Uterus (tissue), 4 donors: ENCODE measurements at places on chromosomes 13 and 19. TPM values are rescaled to one million over a fixed set of nuclear protein-coding genes. Genes with fewer than 3 reads are reported as not detected.

- H3K27me3 ChIP-seq = no peaks in the 10 kb centered on the region
- no peak for DNase-seq
- no peak overlapping the region for H3K4me3 ChIP-seq
Observed at GRCh38 chr19:6735181-6735911, 2.0 kb downstream of the GPR108 start.

The RAD23A gene
- total RNA-seq = 85.0 TPM

DNA sequence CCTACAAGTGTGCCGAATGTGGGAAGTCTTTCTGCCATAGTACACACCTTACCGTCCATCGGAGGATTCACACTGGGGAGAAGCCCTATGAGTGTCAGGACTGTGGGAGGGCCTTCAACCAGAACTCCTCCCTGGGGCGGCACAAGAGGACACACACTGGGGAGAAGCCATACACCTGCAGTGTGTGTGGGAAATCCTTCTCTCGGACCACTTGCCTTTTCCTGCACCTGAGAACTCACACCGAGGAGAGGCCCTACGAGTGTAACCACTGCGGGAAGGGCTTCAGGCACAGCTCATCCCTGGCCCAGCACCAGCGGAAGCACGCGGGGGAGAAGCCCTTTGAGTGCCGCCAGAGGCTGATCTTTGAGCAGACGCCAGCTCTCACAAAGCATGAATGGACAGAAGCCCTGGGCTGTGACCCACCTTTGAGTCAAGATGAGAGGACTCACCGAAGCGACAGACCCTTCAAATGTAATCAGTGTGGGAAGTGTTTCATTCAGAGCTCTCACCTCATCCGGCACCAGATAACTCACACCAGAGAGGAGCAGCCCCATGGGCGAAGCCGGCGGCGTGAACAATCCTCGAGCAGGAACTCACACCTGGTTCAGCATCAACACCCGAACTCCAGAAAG is 10.3 kb upstream of the ERVK3-1 start:
- H3K36me3 ChIP-seq = no peaks in the 10 kb centered on the region
- no peaks in the 10 kb centered on the region for H3K27me3 ChIP-seq
- no peak for DNase-seq
- no peak overlapping the region for H3K27ac ChIP-seq
- H3K4me3 ChIP-seq = no peak overlapping the region

DNA sequence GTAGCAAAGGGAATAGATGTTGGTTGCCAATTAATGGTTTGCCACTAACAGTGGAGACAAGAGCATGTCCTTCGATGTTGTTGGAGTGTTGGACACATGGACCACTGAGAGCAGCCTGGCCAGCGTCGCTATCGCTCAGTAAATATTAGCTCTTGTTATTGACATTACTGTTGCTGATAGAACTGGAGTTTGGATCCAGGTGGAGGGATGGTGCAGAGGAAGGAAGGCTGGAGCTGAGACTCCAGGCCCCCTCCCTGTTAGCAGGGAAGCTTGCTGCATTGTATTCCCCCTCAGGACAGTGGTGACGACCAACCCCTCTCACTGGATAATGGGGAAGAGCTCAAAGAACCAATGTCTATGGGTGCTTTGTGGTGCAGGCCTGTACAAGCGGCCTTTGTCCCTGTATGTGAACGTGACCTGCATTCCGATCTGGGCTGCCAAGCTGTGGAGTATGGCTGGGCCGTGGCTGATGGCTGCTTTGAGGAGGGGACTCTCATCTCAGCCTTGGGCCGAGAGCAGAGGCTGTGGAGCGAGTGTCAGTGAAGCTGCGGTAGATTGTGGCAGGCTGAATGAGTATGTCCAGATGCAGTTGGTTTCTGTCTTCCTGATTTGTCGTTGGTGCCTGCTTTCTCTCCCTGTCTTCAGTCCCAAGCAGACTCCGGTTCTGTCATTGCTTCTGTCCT is 7.0 kb downstream of the CLASRP start:
- no peak for DNase-seq
- peaks cover 7% of the 10 kb centered on the region for H3K4me1 ChIP-seq
- no peaks in the 10 kb centered on the region for H3K36me3 ChIP-seq
- no peak overlapping the region for H3K27ac ChIP-seq
- no peak overlapping the region for H3K4me3 ChIP-seq

DNA sequence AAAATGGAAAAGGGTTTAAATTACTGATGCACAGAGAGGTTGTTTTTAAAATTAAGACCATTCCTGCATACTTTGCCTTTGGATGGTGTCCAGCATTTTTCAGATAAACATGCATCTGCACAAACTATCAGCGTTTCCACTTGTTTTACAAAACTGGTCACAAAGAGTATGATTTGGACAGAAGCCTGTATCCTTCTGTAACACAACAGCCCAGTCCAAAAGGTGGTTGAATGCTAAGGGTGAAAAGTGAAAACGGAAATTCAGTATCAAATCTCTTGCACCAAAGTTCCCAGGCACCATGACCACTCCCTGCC is 21.7 kb upstream of the DOCK9 start:
- no peaks in the 10 kb centered on the region for H3K27me3 ChIP-seq
- H3K36me3 ChIP-seq = no peaks in the 10 kb centered on the region
- no peak overlapping the region for H3K4me3 ChIP-seq
- no peak for DNase-seq
- H3K4me1 ChIP-seq = peaks cover 6% of the 10 kb centered on the region

DNA sequence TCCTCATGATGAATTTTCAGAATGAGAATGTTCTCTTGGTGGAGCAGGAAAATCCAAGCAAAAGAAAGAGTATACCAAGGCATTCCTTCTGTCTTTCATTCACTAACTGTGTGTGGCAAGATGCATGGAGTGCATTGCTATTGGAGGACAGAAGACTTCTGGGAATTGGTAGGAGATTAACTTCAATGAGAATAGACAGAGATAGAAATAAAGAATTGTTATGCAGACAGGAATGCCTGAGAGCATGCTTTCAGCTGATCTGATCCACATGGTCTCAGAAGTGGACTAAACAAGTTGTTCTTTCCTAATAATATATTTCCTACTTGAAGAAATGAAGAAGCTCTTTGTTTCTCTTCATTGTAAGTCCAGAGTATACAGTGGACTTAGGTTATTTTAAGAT is 303.6 kb downstream of the MYO16 start:
- no peak overlapping the region for H3K4me3 ChIP-seq
- H3K36me3 ChIP-seq = no peaks in the 10 kb centered on the region
- H3K27ac ChIP-seq = no peak overlapping the region
- no peaks in the 10 kb centered on the region for H3K27me3 ChIP-seq
- no peaks in the 10 kb centered on the region for H3K4me1 ChIP-seq

The PSPN gene
- total RNA-seq = 0.26 TPM

The BRCA2 gene
- total RNA-seq = 11.5 TPM

DNA sequence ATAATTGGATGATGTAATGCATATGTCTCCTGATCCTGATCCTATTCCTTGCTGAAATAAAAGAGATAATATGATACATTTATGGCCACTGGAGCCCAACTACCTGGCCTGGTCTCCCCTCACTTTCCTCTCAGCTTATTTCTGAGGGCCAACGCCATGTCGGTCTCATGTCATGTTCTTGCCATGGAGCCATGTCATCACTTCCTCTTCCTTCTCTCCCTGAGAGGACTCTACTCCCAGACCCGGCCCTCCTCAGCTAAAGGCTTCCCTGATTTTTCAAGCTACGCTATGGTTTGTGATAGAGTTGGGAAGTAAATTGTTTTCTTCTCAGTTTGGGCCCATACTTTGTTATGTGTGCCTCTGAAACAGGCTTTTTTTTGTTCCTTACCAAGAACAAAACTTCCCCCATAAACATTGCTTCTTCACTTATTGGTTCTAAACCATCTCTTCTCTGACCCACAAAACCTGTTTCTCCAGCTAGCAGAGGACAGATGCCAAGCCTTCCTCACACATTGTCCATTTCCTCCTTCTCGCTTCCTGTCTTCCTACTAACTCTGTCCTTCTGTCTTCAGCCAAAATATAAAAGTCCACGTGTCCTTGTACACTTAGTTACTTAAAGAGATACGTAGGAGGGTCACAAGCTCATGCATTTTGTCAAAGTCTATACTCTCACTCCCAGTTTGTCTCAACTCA is 319.9 kb upstream of the DACH1 start:
- no peak overlapping the region for H3K4me3 ChIP-seq
- H3K27me3 ChIP-seq = no peaks in the 10 kb centered on the region
- no peaks in the 10 kb centered on the region for H3K36me3 ChIP-seq
- H3K27ac ChIP-seq = no peak overlapping the region

GRCh38 chr19:39293394-39293793 is 2.8 kb upstream of the IFNL1 start:
- H3K4me1 ChIP-seq = no peaks in the 10 kb centered on the region
- DNase-seq = no peak
- no peak overlapping the region for H3K27ac ChIP-seq
- H3K36me3 ChIP-seq = no peaks in the 10 kb centered on the region
- no peaks in the 10 kb centered on the region for H3K27me3 ChIP-seq

DNA sequence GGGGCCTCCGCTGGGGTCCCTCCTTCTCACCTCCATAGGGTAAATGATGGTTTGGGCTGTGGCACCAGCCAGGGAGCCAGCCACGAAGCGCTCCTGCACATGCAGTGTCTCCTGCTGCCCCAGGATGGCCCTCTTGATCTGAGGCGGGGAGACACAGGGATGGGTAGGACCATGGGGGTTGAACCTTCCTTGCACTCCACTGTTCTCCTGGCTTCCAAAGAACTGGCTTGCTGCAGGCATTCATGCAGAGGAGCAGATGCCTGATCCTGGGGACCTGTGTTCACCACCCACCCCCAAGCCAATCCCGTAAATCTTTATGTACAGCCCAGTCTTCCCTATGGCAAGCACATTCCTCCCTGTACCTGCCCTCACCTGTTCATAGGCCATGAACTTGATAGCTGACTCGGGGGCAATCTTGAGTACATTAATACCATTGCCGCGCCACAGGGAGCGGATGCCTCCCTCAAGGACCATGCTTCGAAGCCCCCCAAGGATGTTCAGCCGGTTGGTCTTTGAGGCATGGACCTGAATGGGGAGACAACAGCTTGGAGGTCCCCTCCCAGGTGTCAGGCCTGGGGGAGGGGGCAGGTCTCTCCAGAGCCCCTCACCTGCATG is 5.5 kb downstream of the SLC25A23 start:
- H3K36me3 ChIP-seq = no peaks in the 10 kb centered on the region
- DNase-seq = no peak
- H3K4me1 ChIP-seq = no peaks in the 10 kb centered on the region
- H3K27me3 ChIP-seq = no peaks in the 10 kb centered on the region
- H3K27ac ChIP-seq = no peak overlapping the region
- no peak overlapping the region for H3K4me3 ChIP-seq

DNA sequence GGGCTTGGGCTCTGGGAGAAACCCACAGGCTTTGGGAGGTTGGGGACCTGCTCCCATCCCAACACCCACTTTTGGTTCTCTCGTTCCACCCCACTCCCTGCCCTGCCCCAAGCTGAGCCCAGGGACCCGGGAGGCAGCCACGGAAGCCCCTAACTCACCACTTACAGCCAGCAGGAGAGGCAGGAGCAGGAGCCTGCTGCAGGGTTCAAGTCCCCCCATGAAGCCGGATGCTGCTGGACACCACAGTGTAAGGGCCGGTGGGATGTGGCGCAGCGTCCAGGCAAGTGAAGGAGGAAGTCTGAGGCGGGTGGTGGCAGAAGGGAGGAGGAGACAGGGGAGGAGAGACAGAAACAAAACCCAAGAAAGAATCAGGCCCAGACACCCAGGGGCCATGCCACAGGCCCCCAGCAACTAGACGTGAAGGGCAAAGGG is at the start of gene TYROBP:
TSS of gene TYROBP (minus strand) at position 286 of the 432 bp plus-strand sequence. CDS start at position 219, 67 bp downstream.
- no peaks in the 10 kb centered on the region for H3K4me1 ChIP-seq
- no peak within 1 kb of the TSS for H3K27ac ChIP-seq
- no peak for DNase-seq
- H3K4me3 ChIP-seq = no peak within 1 kb of the TSS
- H3K27me3 ChIP-seq = no peaks in the 10 kb centered on the region
- H3K36me3 ChIP-seq = no peaks in the 10 kb centered on the region

DNA sequence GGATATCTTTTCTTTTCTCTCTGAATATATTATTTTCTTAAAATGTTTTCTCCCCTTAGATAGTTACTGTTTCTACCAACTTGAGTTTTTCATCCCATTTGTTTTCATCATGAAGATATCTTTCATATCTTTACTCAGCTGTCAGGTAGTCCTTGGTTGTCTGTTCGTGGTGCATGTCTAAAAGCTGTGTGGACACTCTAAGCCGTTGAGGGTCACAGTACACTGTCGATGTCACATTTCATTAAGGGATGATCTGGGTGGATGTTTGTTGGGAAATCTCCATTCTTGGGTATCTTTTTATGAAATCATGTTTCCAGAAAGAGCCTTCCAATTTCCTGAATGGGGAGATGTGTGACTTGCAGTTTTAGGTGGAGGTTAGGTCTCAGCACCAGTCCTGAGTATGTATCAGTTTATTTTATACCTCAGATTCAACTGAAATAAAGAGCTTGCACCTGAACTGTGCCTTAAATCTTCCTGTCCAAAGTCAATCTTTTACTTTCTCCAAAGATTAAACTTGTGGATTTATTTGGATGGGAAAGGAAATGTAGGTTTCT is 23.2 kb downstream of the ZMYM2 start:
- no peak overlapping the region for H3K27ac ChIP-seq
- no peak overlapping the region for H3K4me3 ChIP-seq
- no peak for DNase-seq
- no peaks in the 10 kb centered on the region for H3K36me3 ChIP-seq
- H3K27me3 ChIP-seq = no peaks in the 10 kb centered on the region

The ITGBL1 gene
- 2.6 TPM for total RNA-seq
